ENCODE measurements at places on chromosomes 6 and 20. TPM values are rescaled to one million over a fixed set of nuclear protein-coding genes. Genes with fewer than 3 reads are reported as not detected.

ARMH2 gene
- polyA plus RNA-seq = not detected

VSTM2L gene
- 2.7 TPM for polyA plus RNA-seq

TNFRSF6B gene
- polyA plus RNA-seq = 1.9 TPM

NKAIN4 gene
- polyA plus RNA-seq = 7.8 TPM

DSP gene
- polyA plus RNA-seq = 74.2 TPM

RTF2 gene
- 116 TPM for polyA plus RNA-seq

CNR1 gene
- polyA plus RNA-seq = 0.14 TPM

HTR1E gene
- polyA plus RNA-seq = 0.43 TPM

BEND6 gene
- polyA plus RNA-seq = 1.6 TPM

NINL gene
- polyA plus RNA-seq = 78.8 TPM

LBP gene
- polyA plus RNA-seq = not detected

CAGE1 gene
- not detected for polyA plus RNA-seq

ADAM33 gene
- 18.6 TPM for polyA plus RNA-seq

EMILIN3 gene
- 1.4 TPM for polyA plus RNA-seq
